Stimulated activated CD4-positive, alpha-beta T cell treated with anti-CD3 and anti-CD28 coated beads, Interleukin-4, amount 100 ng/mL, for 48 hours (primary cell): ENCODE measurements at places on chromosomes 1 and 21.

DNA sequence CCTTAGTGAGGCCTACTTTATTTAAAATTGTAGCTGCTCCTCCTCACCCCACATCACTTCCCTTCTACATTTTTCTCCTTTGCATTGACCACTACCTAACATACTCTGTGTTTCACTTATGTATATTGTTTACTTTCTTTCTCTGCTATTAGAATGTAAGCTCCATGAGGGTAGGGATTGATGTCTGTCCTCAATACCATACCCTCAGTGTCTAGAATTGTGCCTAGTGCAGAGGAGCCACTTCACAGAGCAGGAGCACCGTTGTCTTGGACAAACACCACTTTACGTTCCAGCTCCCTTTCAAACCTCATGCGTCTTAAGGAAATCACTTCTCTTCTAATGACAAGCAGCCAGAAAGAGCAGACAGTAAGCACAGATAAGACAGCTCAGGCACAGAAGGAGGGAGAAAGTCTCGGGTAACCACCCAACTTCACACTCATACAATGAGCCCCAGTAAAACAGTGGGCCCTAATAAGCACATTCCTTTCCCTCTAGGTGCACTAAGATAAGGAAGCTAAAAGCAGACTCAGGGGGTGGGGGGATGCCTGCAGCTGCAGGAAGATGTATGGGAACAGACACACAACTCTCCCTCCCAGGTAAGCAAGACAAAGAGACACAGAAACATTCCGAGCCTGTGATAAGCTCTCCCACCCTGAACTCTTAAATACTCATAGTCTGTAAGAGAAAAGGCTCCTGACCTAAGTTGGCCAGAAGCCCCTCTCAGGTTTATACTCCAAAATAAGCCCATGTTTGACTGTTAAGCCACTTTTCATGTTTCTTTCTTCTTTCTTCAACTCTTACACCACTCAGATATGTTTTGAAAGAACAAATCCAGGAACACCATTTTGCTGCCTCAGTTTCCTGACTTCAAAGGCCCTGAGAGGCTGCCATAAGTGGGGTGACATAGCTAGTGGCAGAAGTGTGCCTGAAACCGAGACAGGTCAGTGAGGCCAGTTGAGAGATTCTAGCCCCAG lies 7.1 kb upstream of the PLEKHM2 start:
- DNase-seq = no peak

- DNase-seq = no peak
Measured at GRCh38 chr1:47696737-47697441, 259.0 kb downstream of the FOXD2 start.

DNA sequence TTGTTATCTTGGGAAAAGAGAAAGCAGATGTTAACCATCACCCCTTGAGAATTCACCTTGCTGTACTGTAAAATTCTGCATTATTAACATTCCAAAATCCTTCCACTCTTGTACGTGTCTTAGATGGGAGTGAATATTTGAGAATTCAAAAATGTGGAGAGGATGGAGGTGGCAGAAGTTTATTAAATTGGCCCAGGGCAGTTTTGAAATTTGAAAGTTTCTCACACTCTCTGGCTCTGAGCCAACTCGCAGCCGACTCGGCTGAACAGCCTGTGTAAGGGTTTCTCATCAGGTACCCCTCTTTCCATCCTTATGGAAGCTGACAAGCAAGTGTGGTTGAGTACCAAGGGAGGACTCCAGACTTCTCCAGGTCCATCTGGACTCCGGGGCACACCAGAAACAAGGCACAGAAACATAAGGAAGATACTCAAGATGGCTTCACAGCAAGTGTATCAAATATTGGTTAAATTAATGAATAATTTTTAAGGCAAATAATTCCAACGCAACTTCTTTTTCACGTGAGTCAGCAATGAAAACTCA lies 45.1 kb downstream of the RRAGC start:
- no peak for DNase-seq

GRCh38 chr1:158017800-158018595 lies 24.6 kb downstream of the KIRREL1 start:
- DNase-seq = no peak

GRCh38 chr1:11530731-11531311 lies 51.9 kb downstream of the DISP3 start:
- DNase-seq = no peak

DNA sequence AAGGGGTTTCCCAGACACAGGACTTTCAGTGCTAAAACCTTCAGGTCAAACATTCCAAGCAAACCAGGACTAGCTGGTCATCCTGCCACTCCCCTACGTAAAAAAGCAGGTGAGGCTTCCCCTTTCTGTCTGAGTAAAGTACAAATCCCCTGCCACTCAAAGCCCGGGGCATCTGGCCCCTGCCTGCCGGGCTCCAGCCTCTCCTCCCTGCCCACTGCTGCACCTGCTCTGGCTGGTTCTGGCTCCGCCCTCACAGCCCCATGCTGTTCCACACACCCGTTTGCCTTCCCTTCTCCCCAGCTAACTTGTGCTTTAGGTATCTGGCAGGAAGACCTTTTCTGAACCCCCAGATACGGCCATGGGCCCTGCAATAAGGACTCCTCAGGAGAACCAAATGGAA lies 23.3 kb upstream of the S100A7 start:
- DNase-seq = no peak

DNA sequence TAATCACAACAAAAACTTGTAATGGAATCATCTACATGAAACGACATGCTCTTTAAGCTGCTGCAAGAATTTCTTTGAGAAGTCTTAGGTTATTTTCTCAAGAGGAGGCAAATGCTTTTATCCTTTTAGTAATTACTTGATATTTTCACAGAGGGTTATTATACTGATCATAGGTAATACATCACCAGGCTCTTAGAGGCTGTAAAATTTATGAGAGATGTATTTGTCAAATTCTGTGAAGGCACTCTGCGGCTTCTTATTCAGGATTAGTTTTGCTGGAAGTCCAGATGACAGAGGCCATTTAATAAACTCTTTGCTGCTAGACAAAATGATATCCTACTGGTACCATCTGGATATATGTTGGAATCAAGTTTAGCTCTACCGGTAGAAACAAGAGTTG lies 624.3 kb upstream of the BRINP3 start:
- no peak for DNase-seq

DNA sequence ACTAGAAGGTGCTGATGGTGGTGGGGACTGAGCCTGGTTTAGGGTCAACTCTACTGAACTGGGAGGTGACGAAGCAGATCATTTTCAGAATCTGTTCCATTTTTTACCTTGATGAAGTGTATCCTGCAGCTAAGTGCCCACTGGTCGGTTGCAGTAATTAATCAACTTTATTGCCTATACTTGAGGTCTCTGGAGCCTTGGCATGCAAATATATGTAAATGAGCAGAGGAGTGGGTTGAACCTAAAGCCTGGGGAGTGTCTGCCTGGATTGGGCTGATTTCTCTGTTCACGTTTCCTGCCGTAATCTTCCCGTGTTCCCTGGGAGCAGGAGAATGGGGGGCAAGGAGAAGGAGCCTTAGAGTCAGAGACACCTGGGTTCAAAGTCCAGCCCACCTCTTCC lies 286.8 kb downstream of the PTPRU start:
- no peak for DNase-seq

DNA sequence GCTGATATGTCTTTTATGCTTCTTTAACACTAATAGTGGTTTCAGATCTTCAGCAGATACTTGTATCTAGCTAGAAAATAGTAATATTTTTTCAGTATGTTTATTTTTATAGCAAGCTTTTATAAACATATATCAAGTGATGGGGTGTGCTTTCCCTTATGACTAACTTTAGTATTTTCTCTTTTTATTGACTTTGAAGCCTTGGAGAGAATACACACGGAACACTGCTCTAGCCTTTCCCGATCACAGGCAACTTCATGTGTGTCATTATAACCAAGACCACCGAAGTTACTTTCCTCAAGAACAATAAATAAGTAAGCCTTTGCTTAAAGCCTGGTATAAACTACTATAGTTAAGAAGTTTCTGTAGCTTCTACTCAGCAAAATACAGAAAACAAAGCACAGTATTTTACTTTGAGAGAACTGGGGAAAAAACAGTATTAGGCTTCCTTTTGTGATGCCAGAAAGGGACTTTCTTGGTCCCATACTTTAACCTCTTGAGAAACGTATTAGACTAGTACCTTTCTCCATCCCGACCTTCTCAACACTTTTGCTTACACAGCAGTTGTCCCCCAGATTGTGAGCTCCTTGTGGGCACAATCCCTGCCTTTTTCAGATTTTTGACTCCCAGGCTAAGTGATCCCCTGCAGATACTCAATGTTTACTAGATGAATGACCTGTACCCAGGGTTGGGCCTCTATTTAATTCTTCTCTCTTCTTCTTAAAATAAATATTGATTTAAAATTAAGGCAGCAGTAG lies 3.3 kb downstream of the ADSS2 start:
- DNase-seq = no peak

GRCh38 chr1:94562519-94563260 lies 21.1 kb upstream of the F3 start:
- no peak for DNase-seq

DNA sequence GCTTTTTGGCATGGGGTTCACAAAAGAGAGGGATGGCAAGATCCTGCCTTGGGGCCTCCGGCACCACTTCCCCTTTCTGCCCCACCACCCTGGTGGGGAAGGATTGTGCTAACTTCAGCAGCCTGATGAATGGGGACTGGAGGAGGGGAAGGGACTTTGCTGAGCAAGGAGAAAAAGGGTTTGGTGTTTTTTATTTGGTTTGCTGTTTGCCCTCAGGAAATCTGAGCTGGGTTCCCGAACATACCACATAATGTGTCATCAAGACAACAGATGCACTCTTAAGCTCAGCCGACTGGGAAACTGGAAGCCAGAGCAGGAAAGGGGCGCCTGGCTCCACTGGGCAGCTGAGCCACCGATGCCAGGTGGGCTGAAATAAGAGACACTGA lies 19.8 kb downstream of the OLFML2B start:
- no peak for DNase-seq

DNA sequence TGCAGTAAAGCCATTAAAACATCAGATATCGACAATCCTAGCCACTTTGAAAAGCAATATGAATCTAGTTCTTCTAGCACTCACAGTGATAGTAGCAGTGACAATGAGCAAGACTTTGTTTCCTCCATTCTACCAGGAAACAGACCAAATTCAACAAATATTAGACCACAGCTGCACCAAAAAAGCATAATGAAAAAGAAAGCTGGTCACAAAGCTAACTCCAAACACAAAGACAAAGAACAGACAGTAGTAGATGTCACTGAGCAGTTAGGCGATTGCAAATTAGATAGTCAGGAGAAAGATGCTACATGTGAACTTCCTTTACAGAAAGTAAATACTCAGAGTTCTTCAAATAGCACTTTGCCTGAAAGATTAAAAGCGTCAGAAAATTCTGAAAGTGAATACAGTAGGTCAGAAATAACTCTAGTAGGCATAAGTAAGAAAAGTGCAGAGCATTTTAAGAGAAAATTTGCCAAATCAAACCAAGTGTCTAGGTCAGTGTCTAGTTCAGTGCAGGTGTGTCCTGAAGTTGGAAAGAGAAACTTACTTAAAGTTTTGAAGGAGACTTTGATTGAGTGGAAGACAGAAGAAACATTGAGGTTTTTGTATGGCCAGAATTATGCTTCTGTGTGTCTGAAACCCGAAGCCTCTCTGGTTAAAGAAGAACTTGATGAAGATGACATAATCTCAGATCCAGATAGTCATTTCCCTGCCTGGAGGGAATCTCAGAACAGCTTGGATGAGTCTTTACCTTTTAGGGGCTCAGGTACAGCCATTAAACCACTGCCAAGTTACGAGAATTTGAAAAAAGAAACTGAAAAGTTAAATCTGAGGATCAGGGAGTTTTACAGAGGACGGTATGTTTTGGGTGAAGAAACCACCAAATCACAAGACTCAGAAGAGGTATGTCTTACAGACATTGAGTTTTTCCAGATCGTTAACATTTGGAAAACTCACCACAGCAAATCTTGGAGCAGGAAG lies 24.9 kb downstream of the RPAP2 start:
- DNase-seq = no peak

DNA sequence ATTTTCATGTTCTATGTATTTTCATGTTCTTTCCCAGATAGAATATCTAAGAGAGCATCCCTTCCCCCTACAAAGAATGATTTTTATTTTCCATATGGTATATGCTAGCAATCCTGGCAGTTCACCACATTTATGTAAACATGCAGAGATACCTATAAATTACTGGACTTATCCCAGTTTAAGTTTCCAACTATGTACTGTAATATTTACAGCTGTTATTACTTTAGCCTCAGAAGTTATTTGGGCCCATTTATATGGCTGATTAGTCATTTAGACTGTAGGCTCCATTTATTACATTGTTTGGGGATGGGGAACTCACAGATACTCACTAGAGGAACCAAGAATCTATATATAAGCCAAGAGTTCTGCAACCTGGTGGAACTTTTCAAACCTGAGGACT lies 84.8 kb upstream of the WARS2 start:
- DNase-seq = no peak

- no peak for DNase-seq
Measured at GRCh38 chr1:173410133-173410793, 66.9 kb upstream of the PRDX6 start.

DNA sequence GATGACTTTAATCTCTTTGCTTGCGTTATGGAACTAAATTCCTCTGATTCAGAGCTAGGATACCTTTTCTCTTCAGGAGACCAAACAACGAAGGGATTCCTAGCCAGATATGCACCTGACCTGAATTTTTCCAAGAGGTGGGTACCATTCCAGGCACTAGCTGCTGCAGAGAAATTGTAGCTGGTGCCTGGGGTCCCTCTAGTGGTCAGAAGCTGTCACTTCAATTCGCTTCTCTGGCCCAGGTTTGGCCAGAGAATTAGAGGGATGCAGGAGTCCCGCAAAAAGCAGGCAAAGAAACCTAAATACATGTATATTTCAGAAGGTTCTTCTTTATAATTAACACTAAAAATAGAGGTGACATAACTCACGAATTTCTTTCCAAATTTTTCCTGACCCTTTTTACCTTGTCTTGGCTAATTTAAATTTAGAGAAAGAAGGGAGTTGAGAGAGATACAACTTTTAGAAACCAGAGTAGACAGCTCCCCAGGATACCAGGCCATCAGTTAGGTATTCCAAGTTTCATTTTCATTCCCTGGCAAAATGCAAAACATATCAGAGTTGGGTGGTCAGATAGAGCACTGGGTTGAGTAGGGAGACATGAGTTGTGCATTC lies 9.6 kb downstream of the ACKR1 start:
- DNase-seq = peak; percentile 19
